ENCODE measurements at places on chromosomes 3 and 15.

GRCh38 chr3:87267953-87268645 lies 8.3 kb downstream of the POU1F1 start:
- no peak for DNase-seq

- DNase-seq, result no peak
These were observed 3.1 kb downstream of the SLC51B start for GRCh38 chr15:65048241-65048640.

DNA sequence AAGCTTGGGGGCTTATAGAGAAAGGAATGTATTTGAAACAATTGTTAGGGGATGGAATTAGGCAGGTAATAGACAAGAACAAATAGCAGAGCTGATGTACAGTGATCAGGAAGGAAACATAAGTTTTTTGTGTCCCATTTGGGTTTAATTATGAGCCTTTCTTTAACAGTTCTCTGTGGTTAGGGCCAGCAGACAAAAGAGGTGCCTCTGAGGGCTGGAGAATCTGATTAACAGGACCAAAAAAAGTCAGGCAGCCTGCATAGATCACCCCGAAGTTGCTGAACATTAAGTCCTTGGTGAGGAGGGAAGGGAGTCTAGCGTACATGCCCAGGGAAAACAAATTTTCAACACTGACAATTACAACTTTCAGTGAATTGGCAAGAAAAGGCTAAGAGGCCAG lies 88.6 kb upstream of the SPRED1 start:
- no peak for DNase-seq

- DNase-seq, result no peak
These were observed 628.4 kb upstream of the ALCAM start for GRCh38 chr3:104738271-104738670.

GRCh38 chr3:42190701-42191442 lies 75.1 kb downstream of the CCK start:
- DNase-seq, result peak; percentile 52

DNA sequence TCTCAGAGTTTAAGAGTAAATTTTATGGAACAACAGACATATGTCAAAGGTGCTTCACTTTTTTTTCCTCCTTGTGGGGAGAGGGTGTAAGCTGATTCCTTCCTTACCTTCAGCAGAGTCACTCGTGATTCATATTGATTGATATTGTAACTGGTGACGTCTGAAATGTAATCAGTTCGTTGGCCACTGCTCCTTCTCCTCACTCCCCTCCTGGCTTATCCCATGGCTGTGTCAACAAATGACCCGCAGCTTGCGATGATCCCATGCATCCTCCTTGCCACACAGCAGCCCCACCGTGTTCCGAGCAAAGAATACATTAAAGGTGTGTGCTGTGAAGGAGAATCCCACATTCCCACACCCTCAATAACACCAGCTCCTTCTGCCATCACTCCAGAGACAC lies 7.3 kb downstream of the MGLL start:
- DNase-seq, result no peak

- no peak for DNase-seq
These were observed 339.1 kb upstream of the RGMA start for GRCh38 chr15:93428150-93428549.

Data from amygdala (tissue), 56 donors.